Iris pigment epithelial cell (primary cell): ENCODE measurements at places on chromosomes 5 and 9.

DNA sequence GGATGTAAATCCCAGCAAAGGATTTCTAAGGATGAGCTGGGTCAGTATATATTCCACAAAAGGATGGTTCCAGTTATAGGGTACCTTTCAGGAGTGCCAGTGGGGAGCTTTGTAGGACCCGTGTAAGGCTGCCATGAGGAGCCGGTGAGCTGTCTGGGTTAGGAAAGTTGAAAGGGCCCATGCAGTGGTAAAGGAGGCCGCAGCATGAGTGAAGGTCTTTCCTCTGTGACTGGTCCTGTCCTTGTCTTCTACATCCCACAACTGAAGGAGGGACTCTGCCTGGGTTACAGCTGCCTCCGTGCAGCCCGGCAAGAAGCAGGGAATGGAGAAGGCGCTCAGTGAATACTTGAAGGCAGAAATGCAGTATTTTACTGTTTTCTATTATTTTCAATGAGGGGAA lies 58.9 kb downstream of the HSPA4 start:
- no peak for DNase-seq

GRCh38 chr5:163727028-163727427 lies 221.6 kb downstream of the MAT2B start:
- DNase-seq = no peak

DNA sequence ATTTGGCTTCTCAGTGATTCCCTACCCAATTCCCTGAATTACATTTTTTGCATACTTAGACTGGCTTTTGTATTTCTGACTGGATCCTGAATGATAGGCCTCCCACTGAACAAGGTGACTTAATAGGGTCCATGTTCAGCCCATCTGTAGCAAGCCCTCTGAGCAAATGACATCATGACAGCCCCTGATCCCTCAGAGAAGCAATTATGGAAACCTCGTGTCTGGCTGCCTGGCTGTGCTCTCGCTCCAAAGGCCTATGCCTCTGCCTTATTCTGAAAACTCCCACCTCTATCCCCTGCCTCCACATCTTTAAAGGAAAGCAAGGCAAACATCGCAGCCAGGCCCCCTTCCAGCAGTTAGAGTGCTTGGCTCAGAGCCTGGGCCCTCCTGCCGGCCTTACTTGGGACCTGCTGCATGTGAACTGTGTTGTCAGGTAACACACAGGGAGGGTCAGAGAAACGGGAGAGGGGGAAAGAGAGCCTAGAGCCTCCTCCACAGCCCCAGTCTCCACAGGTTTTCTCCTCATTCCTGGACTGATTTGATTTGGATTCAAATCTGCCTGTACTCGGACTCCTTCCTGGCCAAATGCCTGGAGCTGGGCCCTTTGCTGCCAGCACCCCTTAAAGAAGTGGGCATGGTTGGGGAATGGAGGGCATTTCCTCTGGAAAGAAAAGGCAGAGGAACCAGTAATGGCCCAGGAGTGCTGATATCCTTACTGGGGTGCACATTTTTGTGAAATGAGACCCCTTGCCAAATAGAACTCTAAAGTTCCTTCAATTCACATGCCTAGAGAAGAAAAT lies 3.8 kb downstream of the DCANP1 start:
- DNase-seq = no peak

GRCh38 chr5:164062304-164062703 lies 556.9 kb downstream of the MAT2B start:
- no peak for DNase-seq

- DNase-seq = no peak
Observed at GRCh38 chr5:169152453-169152852, 148.5 kb downstream of the SLIT3 start.

DNA sequence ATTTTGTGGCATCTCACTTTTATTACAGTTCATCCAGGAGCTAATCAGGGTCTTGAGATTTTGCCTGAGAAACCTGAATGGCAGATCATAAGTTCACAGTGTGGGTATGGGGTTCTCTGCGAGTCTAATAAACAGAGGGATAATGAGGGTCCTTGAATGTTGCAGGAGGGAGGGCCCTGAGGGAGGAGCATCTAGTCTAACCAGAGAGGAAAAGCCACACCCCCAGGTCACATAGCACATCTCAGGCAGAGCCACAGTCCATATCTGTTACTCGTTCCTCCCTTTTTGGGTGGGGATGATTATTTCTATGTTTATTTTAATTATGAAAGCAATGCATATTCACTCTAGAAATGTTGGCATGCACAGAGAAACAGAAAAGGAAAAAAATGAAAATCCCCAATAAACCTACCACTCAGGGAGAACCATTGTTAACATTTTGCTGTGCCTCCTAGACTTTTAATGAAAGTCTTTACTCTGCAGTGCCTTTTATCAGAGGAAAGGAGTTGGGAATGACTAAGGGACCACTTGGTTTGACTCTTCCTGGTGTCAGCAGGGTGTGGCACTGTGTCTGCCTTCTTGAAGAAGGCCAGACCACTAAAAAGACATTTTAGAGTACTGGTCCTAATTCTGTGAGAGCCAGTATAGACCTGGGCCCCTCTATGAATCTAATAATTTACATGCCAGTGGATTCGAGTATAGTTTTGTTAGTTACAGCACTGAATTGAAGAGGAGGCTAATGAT lies 2.8 kb downstream of the GALNT12 start:
- DNase-seq = no peak

- no peak for DNase-seq
Observed at GRCh38 chr9:8850914-8851313, 1051.3 kb upstream of the DMAC1 start.

GRCh38 chr5:154220625-154221024 lies 30.1 kb downstream of the GALNT10 start:
- DNase-seq = peak; percentile 89

- no peak for DNase-seq
Observed at GRCh38 chr9:16289639-16290038, 580.8 kb downstream of the BNC2 start.

DNA sequence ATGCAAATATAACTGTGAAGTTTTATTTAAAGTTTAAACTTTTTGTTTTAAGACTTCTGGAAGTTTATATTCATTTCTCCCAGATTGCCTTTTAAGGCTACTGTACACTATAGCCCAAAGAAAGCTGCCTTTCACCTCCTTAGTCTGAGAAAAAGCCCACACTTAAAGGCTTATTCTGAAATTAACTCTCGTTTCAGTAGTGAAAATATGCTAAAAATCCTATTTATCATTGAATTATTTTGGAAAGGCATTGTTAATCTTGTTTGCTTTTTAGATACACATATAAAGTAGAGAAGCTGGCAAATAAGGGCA lies 3.3 kb upstream of the PURA start:
- no peak for DNase-seq

GRCh38 chr5:157312492-157312891 lies 46.6 kb downstream of the CYFIP2 start:
- peak; percentile 74 for DNase-seq

DNA sequence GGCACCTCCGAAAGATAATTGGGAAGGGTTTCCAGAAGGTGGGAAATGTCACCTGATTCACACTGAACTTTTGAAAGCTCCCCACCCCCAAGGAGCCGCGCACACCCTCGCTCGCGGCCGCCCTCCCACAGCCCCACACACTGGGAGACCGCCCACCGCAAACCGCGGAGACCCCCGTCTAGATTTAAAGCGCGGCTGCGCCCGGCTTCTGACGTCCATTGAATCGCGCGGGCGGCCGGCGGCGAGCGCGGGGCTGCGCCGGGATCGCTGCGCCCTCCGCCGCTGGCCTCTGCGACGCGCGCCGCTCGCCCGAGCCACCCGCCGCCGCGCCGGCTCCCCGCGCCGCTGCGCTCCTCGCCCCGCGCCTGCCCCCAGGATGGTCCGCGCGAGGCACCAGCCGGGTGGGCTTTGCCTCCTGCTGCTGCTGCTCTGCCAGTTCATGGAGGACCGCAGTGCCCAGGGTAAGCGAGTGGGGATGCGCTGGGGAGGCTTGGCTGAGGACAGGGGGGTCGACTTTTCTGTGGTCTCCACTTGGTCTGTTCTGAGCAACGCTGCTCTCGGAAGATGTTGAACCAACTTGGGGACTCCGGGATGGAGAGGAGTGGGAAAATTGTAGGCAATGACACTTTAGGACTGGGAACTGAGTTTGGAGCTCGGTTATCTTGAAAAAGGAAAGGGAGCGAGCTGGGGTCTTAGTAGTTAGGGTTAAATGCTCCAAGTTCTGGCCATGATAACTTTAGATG lies at the start of gene FST:
TSS of gene FST (plus strand) at position 214 of the 743 bp plus-strand sequence. CDS start at position 377, 163 bp downstream.
- peak; percentile 36 for DNase-seq

GRCh38 chr9:76394960-76395252 lies 680 bp upstream of the RFK start:
- no peak for DNase-seq

DNA sequence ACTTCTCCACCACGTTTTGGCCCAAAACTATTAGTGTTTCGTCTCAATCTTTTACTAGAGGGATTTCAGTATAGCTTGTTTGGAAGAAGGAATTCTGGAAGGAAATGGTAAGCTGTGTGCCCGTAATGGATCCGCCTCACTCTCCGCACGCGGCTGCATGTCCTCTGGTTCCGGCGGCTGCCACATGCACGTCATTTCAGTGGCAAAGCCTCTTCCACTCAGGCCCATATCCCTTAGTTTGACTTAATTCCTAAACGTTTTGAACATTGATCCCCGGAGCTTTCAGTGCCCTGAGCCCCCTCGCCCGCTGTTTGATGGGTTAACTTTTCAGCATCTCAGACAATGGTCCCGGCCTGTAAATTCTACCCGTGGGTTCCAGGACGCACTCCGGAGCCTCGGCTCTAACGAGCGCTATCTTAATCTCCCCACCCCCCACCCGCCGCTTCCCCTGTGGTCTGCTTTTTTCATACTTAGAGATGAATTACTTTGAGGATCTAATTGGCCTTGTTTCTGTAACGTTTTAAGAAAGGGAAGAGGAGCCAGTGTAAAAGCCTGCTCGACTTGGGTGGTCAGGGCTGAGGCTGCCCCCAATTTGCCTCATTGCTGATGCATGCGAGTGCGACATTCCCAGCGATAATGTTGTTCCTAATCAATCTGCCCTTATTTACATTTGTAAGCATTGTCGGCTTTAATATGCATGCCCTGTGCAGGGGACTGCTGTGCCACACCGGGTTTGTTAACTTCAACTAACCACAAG lies 4.6 kb downstream of the PTCH1 start:
- DNase-seq = peak; percentile 18

DNA sequence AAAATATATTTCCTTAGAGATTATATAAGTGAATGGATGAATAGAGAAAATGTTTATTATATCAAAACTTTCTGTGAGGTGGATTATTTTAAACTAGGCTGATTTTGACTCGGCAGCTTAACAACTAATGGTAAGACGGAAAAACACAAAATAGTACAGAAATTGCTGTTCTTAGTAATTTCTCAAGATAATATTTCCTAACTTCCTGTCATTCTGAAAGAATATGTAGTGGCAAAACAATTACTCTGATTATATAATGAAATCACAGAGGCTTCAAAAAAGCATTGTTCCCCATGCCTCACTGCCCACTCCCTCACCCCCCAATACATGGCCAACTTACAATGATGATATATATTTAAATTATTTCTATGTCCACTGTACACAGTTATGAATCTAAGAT lies 85.4 kb downstream of the YTHDC2 start:
- DNase-seq = no peak

DNA sequence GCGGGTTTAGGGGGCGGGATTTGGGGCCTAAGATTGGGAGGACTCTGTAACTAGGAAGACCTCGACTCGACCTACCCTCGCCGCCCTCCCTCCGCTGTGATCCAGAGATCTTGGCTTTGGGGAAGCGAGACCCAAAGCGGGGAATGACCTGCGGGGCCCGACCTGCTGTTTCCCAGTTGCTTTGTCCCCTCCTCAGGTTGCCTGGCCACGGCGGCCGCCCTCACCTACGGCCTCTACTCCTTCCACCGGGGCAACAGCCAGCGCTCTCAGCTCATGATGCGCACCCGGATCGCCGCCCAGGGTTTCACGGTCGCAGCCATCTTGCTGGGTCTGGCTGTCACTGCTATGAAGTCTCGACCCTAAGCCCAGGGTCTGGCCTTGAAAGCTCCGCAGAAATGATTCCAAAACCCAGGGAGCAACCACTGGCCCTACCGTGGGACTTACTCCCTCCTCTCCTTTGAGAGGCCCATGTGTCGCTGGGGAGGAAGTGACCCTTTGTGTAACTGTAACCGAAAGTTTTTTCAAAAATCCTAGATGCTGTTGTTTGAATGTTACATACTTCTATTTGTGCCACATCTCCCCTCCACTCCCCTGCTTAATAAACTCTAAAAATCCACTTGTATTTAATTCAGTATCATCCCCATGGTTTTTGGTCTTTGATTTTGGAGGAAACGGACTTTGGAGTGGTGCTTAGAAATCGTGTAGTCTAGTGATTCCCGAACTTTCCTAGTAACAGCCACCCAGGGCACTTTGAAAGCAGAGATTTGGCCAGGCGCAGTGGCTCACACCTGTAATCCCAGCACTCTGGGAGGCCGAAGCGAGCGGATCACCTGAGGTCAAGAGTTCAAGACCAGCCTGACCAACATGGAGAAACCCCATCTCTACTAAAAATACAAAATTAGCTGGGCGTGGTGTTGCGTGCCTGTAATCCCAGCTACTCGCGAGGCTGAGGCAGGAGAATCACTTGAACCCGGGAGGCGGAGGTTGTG lies 878 bp downstream of the HIGD2A start:
- DNase-seq = no peak

DNA sequence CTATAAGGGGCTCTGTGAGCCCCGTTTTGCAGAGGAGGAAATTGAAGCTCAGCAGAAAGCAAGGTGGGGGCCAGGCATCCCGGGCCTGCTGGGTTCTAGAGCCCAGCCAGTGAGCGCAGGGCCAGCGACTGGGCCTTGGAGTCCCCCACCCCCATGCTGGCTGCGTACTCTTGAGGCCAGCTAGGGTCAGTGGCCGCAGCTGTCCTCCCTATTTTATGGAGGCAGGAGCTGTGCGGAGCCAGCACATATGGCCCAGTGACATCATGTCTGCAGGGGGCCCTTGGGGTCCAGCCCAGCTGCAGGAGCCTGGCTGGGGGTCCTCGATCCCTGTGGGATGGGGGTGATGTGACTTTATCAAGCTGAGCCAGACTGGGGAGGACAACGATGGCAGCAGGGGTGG lies 71.3 kb downstream of the HMCN2 start:
- no peak for DNase-seq

- no peak for DNase-seq
Observed at GRCh38 chr5:136629125-136629792, 263.9 kb upstream of the TRPC7 start.

- DNase-seq = peak; percentile 28
Observed at GRCh38 chr9:37293664-37294524, 128.6 kb upstream of the GRHPR start.

DNA sequence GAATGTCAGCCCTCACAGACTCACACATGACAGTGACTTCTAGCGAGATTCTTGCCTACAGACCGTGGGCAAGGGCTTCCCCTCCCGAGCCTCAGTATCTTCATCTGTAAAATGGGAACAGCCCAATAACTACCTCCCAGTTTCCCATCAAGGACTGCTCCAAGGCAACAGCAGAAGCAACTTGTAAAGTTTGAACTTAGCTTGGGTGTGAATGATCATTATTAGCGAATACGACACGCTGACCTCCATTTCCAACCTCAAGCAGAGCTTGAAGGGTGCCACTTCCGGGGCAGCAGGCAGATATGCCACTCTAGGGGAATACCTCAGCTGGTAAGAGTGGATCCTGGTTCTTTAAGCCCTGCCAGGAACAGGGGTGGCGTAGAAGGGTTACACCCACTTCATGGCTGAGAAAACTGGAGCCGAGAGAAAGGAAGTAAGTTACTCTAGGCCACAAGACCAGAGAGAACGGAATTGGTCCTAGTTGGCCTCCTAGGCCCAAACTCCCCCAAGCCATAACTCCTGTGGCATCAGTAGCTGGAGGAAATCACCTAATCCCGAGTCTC lies 2.0 kb downstream of the RNF44 start:
- DNase-seq = peak; percentile 19

GRCh38 chr9:126368020-126368419 lies 41.4 kb downstream of the MVB12B start:
- DNase-seq = no peak
